ENCODE measurements at places on chromosomes 2 and 18.
A peak's percentile ranks its signal among the peaks of the same experiment; 100 is the strongest.

GRCh38 chr2:239724194-239724849 is 300.8 kb downstream of the NDUFA10 start:
- no peak for DNase-seq

DNA sequence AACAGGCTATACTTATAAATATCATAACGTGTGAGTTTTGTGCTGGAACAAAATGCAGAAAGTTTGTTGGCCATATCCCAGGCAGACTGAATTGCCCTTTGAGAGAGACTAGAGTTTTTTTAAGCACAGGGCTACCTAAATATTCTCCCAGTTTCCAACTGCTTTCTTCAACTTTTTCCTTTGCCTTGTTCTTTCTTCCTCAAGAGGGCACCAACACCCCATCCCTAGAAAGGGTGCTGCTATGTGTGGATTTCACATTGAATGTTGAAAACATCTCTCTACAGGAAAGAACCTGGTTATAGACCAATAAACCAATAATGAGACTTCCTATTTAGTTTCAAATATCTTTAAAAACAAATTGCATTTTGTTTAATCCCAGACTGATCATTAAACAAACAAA is 87.9 kb downstream of the ICOS start:
- peak; percentile 31 for DNase-seq

DNA sequence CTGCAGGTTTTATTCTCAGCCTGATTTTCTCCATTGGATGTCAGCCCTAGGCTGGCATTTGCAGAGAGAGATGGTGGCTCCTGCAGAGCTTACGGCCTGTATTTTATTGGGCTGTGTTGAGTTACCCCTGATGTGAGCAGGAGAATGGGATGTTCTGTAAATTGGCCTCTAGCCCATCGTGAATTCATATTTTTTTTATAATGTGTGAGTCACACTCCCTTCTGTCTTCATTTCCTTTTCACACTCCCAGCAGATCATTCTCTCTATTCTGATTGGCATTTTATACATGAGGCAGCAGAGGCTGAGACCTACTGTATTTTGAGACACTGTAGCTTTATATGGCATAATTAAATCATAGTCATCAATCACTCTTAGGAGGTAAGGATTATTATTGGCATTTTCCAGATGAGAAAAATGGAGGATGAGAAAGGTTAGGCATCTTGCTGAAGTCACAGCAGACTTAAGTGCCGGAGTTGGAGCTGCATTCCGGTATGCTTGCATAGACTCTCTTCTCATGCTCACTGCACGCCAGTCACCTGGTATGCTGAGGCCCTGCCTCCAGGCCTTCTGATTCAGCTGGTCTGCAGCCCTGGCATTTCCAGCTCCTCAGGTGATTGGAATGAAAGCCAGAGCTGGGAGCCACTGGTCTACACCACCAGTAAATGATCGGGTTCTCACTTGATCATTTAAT is 142.4 kb downstream of the NEDD4L start:
- no peak for DNase-seq

GRCh38 chr2:222322236-222322635 is 23.4 kb upstream of the PAX3 start:
- DNase-seq: no peak

DNA sequence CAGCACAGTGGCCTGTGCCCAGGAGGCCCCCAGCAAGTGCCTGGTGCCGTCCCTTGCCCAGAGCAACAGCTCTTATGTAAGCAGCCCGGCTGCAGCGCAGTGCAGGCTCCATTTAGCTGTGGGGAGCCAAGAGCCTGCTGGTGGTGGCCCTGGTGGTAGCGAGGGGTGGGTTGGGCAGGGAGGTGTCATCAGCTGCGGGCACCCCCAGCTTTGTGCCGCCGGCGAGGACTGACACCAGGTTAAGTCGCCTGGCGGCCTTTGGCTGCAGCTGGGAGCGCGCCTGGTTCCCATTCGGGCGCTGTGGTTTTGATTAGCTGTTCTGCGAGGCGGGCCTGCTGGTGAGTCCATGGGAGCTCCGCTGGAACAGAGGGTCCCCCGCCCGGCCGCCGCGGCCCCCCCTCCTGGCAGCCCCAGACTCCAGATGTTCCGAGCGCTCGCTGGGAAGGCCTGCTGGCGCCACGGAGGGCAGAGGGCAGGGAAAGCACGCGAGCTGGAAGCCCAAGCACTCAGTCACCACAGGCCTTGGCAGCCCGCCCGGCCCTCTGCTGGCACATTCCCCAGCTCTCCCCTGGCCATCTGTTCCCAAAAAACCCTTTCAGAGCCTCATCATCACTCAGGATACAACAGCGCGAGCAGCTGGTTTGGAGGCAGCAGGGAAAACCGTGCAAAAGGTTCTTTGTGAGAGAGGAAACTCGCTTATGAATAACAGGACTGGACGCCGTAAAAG is 18.4 kb downstream of the ATOH8 start:
- DNase-seq: peak; percentile 85

GRCh38 chr18:47490882-47491281 is 239.4 kb upstream of the SKOR2 start:
- no peak for DNase-seq

- no peak for DNase-seq
Measured at GRCh38 chr2:3386448-3386958, 7.0 kb downstream of the TRAPPC12 start.

DNA sequence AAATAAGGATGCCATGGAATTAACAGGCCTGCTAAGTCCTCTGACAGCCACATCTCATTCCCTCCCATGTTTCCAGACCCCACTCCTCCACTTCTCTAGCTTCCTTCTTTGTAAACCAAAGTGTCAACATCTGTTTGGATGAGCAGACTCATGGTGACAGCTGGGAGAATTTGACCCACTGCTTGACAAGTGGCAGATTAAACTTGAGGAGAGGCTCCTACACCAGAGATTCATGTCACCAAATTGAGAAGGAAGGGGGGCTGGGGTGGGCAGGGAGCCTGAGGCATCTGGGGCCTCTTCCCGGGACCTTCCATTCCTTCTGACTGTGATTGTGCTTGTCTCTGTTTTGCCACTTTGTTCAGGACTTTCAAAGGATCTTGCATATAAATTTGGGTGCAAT is 41.0 kb upstream of the IGFBP5 start:
- DNase-seq: no peak

DNA sequence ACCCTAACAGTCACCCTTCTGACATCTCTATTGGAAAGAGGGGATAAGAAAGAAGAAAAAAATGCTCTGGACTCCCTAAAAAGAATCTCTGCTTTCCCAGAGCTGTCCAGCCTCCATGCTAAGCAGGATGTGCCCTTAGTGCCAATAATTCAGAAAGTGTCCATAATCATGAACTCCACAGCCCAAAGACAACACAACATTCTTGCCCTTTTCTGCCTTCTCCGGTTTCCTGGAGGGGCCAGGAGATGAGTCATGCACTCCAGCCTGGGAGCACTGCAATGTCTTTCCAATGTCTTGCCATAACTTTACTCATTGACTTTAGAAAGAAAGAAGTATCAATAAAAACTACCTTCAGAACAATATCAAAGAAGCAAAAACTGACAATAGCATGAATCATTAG is 44.0 kb downstream of the KLF7 start:
- DNase-seq: no peak

- peak; percentile 49 for DNase-seq
Measured at GRCh38 chr2:39435234-39435633, 1.9 kb downstream of the MAP4K3 start.

DNA sequence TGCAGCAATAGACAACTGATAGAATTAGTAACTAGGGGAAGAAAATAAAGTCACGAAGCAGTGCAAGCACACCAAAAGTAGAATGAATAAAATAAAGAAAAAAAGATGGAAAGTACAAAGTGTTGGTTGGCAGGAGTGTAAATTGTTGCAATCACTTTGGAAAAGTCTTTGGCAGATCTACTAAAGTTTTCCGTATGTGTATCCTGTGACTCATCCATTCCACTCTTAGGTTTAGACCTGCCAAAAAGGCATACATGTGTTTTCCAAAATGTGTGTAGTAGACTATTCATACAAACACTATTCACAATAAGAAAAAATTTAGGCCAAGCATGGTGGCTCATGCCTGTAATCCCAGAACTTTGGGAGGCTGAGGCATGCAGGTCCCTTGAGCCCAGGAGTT is 282.1 kb upstream of the FSIP2 start:
- no peak for DNase-seq

DNA sequence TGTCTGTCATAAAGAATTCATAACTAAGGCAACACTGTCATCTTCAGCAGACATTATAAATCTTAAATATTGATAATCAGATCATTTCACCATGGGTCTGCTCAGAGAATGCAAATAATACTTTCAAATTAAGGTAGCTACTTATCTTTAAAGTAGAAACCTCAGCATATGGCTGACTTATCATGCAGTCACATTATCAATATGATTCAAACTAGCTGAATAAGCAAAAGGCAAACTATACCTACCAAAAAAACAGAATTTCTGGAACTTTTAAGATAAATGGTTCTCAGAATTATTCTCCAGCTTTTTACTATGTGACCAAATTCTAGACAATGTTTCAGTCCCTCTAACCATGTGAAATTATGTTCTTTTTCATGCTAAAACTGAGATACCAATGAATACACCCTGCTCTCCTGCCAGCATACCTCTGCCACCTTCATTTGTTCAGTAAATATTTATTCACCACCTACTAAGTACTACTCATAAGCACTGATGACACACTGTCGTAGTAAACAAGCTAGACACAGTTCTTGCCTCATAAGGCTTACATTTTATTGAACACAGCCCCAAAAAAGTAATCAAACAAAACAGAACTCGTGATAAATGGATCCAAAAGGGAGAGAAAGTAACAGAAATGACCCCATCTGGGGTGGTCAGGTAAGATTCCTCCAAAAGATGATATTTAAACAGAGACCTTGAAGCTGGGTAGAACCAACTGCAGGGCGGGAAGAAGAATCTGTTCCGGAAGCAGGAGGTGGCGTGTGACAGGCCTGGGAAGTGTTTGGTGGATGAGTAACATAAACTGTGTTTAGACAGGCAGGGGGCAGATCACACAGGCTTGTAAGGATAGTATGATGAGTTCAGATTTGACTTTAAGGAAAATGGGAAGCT is 17.7 kb downstream of the SPIRE1 start:
- no peak for DNase-seq

DNA sequence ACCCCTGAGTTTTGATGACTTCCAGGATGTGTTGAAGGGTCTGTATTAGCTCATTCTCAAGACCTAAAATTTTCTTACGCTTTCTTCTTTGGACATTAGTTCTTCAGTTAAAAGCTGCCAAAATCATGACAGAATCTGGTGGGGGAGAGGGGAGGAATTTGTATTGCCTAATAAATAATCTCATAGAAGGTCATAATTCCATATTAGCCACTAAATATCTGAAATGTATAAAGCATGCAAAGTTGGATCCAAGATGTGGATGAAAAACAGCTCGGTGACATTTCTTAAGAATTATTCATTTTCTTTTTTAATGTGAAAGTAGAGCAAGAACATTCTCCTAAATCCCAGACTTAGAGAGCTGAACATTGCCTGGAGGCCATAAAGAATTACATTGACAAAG is 120.1 kb downstream of the MMADHC start:
- DNase-seq: no peak

GRCh38 chr18:4357579-4357978 is 97.5 kb downstream of the DLGAP1 start:
- no peak for DNase-seq

GRCh38 chr2:61536180-61536571 is 2.0 kb downstream of the XPO1 start:
- DNase-seq: no peak

GRCh38 chr18:10928772-10929373 is 220.5 kb downstream of the PIEZO2 start:
- no peak for DNase-seq

- no peak for DNase-seq
Measured at GRCh38 chr2:9085353-9085752, 81.9 kb upstream of the MBOAT2 start.

DNA sequence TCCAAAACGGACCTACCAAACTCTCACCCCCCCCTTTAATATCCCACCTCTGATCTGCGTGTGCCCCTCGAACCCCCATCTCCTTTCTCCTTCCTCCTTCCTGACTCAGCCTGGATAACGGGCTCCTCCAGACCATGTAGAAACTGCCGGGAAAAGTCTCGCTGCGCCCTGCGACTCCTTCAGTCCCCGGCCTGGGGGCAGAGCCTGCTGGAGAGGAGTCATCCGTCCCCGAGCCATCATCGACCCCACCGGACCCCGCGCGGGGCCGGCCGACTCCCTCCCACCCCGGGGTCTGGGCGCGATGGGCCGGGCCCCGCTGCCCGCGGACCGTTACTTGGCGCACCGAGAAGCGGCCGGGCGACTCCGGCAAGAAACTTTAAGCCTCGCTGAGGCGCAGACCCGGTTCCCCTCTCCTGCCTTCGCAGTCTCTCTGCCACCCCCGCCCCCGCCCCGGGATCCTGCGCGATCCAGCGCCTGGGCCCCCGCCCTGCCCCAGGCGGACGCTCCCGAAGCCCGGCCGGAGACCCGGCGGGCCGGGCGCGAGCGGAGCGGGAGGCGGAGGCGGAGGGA is 3.4 kb downstream of the ZEB2 start:
- DNase-seq: peak; percentile 47

GRCh38 chr2:26922405-26923188 is 47.8 kb upstream of the MAPRE3 start:
- peak; percentile 72 for DNase-seq

DNA sequence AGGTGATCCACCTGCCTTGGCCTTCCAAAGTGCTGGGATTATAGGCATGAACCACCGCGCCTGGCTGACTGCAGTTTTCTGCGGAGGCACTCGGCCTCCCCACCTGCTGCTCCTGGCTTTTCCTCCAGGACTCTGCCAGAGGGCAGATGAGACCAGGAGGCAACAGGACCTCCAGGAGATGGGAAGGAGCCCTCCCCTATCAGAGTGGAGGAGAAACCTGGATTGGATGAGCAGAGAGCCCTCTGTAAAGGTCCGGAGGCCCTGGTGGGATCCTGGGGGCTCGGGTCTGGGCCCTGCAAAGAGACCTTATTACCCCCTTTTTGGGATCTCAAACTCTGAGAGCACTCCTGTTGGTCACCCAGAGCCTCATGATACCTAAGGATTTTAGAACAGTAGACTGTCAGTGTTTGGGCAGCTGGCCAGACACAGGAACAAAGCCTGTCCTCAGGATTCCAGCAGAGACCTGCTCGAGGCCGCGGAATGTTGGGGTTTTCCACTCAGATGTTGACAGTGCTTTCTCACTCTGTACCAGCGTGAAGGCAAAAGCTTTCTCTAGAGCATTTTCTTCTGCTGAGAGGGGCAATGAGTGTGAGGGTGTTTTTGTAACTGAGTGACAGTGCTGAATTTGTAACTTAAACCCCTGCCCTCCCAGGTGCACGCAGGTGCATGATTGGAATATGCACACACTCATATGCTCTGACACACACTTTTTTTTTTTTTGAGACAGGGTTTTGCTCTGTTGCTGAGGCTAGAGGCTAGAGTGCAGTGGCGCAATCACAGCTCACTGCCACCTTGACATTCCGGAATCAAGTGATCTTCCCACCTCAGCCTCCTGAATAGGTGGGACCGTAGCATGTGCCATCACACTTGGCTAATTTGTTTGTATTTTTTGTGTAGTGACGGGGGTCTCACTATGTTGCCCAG is 48.4 kb downstream of the NPPC start:
- no peak for DNase-seq

GRCh38 chr18:25895518-25895917 is 194.9 kb downstream of the SS18 start:
- DNase-seq: no peak

- DNase-seq: no peak
Measured at GRCh38 chr2:129492548-129492947, 486.9 kb upstream of the RAB6C start.

- no peak for DNase-seq
Measured at GRCh38 chr2:204260901-204261300, 284.4 kb upstream of the PARD3B start.
